Kidney tubule cell (primary cell): ENCODE measurements at places on chromosomes 2 and 18.
A peak's percentile ranks its signal among the peaks of the same experiment; 100 is the strongest.

GRCh38 chr2:105828558-105828957, 83.8 kb downstream of the NCK2 start:
- no peak for DNase-seq

- DNase-seq = no peak
Observed at GRCh38 chr18:76568731-76569130, 73.7 kb upstream of the ZNF516 start.

- DNase-seq = no peak
Observed at GRCh38 chr2:136351684-136352083, 233.7 kb upstream of the CXCR4 start.

DNA sequence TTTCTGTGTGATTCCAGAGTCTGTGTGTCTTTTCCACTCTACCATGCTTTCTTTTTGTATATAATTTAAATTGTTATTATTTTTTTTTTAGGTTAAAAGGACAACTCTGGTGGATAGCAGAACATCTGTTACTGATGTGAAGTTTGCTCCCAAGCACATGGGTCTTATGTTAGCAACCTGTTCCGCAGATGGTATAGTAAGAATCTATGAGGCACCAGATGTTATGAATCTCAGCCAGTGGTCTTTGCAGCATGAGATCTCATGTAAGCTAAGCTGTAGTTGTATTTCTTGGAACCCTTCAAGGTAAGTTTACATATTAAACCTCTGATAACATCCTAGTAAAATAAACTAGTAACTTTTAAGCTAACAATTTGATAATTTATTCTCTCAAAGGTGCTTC, 15.3 kb downstream of the SEH1L start:
- no peak for DNase-seq

- no peak for DNase-seq
Observed at GRCh38 chr2:128036748-128037607, 9.1 kb upstream of the SAP130 start.

DNA sequence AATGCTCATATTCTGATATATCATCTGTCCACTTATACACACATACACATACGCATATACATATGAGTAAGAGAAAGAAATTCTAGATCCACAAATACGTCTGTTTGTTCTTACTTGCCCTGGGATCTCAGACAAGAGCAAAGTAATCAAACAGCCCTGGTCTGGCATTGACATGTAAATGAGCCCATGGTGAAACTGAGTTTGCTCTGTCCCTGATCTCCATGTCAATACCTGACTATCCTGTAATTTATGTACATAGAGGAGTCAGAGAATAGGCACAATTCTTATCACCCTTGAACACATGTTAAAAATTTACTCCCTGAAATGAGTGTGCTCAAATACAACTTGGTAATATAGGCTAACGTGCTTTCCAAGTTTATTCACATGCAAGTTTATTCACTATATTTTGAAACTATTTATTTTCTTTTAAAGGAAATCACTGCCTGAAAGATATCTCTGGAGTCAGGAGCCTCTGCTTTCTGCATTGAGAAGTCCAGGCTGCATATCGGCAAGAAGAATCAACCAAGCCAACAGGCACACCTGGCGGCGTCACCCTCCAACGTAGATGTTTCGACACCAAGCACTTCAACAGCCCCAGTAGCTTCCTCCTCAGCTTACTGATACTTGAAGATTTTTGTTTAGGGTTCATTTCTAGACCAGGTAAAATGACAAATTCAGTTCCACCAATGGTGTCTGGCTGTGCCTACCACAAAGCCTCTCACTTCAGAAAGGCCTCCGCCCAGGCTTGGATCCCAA, 100.6 kb downstream of the CMPK2 start:
- DNase-seq = no peak

DNA sequence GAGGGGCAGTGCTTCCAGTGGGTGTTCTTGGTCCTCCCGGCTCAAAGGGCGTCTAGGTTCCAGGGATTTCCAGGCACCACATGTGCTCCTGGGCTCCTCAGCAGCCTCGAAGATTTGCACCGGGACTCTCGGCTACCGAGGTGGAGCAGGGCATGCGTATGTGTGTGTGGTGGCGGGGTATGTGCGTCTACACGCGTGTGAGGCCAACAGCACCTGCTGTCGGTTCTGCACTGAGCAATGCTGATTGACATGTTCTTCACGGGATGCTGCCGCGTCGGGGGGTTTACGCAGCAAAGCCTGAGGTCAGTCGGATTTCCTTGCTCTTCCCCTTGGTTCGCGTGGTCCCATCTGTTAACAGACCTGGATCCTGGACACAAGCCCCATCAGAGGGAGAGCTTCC, 119.8 kb downstream of the NDUFA10 start:
- DNase-seq = no peak

- no peak for DNase-seq
Observed at GRCh38 chr18:62939433-62939832, 224.1 kb downstream of the PHLPP1 start.

DNA sequence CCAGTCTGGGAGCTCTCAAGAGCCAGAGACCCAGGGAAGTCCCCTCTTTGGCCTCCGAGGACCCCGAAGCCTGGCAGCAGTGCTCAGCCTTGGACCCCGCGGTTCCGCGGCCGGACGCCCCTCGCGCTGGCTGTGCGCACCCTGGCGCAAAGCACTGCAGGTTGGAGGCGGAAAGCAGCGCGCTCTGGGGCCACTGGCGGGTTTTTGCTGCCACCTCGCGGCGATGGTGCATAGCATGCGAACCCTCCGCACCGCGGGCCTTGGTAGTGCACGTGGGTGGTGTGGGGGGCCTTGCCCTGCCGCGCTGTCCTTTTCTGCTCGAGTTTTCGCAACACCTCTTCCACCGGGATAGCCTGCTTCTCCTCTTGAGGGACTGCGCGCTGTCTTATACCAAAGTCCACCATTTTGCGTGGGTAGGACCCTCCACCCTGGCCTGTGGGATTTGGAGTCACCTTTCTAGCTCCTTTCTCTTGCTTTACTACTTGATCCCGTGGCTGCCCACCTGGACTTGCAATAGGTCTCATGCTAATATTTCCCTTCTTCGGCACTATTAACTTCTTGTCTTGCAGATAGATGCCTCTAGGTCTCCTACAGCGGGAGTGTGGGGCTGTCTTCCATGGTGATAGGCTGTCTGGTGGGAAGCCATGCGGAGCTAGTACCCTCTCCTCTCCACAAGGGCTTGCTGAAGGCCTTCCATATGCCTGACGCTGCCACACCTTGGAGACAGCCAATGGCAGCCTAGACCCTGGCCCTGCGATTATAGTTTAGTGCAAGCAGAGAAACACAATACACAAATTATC, 14.3 kb downstream of the SIX3 start:
- DNase-seq = peak; percentile 62

DNA sequence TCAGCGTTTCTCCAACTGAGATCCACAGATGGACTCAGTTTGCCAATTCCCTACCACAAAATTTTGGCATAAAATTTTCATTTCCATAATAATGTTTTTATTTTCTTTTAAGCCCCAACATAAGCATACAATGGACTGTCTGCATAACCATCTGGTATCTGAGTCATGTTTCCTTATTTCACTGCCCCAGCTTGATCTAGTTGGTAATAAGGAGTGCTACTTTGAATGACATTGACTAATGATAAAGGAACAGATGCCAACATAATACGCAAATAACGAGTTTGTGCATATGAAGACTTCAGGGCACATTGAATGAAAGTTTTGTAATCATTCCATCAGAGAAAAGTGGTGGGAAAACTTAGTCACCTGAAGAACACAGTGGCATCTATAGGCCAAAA, 8.8 kb upstream of the MBD2 start:
- DNase-seq = no peak

DNA sequence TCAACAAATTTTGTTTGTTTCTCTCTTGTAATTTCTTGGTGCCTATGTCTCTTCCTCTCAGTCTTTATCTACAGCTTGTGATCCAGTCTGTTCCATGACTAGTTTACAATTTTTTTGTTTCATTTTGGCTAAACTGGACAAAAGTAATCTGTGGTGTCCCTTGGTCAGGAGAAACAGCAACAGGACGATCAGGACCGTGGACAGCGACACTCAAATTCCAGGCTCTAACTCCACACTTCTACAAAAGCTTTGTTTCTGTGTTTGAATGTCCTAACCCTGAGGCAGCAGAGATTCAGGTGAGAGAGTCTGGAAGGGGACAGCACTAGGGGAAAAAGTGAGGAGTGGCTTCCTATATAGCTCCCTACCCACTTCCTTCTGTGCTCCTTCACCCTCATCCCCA, 593.3 kb upstream of the FANCL start:
- peak; percentile 9 for DNase-seq

DNA sequence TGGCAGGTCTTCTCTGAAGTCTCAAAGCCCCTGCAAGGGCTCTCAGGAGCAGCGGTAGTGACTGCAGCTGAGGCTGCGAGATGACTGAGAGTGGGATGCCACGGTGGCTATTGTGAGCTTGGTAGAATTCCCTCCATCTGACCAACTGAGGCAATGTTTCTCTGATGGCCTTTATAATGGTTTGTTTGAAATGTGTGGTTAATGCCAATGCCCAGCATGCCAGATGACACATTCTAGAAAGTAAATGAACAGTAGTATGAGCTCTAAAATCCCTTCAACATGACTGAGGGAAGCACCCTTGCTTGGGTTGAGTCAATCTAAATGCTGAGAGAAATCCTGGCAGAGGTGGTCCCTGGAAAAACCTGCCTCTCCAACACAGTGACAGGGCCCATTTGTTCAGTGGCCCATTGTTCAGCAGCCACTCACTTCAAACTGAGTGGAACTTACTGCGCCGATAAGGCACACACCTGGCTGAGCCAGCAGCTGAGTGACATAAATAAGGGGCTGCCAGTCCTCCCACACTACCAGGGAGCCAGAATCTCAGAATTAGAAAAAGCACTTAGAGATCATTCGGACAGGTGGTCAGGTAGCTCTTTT, 31.7 kb downstream of the SULT1C2 start:
- DNase-seq = peak; percentile 35

DNA sequence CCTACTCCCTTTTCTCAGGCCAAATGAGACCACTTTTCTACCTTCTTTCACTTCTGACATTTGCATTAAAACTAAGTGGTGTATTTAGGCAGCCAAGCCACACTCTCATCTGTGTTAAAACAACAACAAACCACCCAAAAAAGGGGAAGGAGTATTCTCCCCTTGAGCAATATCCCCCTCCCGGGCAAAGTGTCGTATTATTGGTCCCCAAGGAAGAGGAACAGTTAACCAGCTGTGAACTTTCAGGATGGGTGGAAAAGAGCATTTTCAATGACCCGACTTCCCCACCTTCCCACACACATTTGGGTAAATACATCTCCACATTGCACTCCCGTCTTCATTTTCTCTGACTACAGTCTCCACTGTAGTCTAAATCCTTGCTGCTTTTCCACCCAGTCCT, 44.3 kb downstream of the FEZ2 start:
- no peak for DNase-seq

- DNase-seq = no peak
Observed at GRCh38 chr2:216901273-216901672, 41.4 kb upstream of the TNP1 start.

DNA sequence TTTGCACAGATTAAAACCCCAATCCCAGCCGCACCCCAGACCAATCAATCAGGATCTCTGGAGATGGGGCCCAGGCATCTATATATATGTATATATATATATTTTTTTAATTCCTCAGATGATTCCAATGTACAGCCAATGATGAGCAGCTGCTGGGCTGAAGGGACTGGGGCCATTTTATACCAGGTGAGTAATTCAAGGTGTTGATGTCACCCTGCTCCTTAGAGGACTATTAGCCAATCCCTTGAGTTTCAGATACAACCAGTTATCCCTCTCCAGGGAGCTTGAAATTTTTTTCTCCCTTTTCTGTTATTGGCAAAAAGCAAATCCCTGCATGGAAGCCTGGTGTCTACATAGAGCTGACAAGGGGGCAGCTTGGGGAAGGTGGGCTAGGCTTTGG, 59.8 kb downstream of the MCFD2 start:
- DNase-seq = peak; percentile 85

GRCh38 chr2:232028071-232028470, 66.6 kb downstream of the DIS3L2 start:
- no peak for DNase-seq

- DNase-seq = peak; percentile 3
Observed at GRCh38 chr2:135074216-135074615, 22.1 kb downstream of the RAB3GAP1 start.

DNA sequence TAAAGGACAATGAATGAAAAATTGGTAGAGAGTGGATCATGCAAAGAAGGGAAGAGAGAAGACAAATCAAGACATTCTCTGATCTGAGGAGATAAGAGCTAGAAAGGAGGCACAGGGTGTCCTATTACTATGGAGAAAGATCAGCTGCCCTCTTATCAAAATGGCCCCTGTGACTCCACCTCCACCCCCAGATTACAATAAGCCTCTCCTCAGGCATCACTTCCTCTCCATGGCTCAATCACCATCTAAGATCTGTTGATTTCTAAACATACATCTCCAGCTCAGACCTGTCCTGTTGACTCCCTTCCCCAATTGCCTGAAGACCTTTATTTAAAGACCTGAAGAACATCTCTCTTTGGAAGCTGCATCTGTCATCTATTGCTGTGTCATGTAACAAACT, 43.2 kb downstream of the SP100 start:
- no peak for DNase-seq

DNA sequence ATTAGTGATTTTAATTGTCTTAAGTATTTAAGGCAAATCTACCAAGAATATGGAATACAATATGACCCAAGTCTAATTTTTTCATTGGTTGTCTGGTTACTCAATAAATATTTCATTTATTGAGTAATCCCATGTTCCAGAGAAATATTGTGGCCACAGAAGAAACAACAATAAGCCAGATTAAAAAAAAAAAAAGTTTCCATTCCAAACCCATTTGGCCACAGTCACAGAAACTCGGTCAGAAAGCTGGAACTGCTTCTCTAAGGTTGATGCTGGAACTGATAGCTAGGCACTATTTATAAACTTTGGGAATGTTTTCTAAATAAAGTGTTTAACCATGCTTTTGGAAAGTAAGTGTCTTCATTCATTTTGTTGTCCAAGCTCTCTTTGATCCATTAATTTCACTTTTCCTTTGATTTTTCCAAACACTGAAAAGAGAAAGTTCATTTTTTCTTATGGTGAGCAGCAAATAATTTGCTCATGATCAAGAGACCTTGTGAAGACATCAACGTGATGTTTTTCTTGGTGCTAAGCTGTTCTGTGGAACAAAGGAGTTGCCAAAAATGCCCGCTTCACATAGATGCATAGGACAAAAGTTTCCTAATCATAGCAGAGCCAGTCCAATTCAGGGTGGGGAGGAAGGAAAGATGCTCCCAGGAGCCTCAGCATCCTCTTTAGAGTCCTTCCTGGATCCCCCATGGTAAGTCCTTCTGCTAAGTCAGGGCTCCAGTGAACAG, 72.1 kb upstream of the CCBE1 start:
- DNase-seq = no peak

DNA sequence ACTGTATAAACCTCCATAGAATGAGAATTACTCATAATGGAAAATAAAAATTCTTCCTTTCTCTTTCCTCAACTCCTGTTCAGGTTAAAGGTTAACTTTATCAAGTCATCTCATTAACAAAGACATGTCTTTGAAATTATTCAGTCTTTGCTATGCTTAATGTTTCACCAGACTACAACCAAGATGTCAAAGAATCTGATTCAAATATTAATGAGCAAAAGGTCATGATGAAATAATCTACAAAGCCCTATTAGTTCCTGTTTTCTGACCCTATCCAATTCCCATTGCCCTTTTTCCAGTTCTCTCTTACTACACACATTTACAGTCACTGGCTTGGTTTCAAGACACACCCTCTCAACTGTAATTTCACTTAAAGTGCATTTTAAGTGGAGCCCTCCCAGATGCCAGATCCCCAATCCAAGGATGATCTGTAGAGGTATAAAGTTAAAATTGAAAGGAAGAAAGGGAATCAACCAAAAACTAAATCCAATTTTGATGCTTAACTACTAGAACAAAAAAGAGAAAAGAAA, 246.9 kb upstream of the CYP26B1 start:
- peak; percentile 65 for DNase-seq

GRCh38 chr18:79258447-79258846, 137.3 kb upstream of the NFATC1 start:
- DNase-seq = no peak
